Activated CD8-positive, alpha-beta memory T cell treated with anti-CD3 and anti-CD28 coated beads for 1 hour (primary cell): ENCODE measurements at places on chromosomes 1 and 21.

GRCh38 chr1:234479310-234479559 is 256 bp upstream of the TARBP1 start:
- no peak for DNase-seq

GRCh38 chr1:215599418-215600074 is 32.4 kb downstream of the KCTD3 start:
- DNase-seq: no peak

DNA sequence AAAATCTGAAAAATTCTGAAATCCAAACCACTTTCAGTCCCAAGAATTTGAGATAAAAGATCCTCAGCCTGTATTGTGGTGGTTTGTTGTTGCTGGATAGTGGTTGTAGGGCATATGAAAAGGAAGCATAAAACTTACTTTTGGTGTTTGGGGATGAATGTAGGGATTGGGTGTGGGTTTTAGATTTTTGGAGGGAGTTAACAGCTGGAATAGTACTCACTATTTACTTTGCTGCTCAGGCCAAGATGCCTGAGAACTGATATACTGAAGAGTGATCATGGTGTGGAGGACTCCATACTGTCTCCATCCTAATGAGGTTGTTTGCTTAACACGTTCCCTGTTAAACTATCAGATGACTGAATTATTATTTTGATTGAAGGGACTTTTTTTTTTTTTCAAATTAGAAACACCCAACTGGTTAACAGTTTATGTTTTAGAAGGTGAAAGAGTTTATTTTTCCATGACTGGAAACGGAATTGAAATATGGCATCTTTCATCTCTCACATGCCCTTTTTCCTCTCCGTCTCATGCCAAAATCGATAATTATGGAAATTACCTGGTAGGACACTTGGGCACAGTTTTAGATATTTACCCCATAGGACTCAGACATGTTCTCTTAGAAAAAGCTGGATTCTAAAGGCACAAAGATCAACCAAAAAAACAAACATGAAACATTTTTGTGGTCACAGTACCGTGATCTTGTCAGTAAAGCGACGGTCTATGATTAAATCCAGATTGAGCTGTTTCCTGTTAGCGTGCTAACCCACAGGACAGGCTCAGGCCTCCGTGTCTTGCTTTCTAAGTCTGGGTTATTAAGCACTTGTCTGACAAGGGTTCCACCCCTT is 37.3 kb downstream of the RGL1 start:
- no peak for DNase-seq

DNA sequence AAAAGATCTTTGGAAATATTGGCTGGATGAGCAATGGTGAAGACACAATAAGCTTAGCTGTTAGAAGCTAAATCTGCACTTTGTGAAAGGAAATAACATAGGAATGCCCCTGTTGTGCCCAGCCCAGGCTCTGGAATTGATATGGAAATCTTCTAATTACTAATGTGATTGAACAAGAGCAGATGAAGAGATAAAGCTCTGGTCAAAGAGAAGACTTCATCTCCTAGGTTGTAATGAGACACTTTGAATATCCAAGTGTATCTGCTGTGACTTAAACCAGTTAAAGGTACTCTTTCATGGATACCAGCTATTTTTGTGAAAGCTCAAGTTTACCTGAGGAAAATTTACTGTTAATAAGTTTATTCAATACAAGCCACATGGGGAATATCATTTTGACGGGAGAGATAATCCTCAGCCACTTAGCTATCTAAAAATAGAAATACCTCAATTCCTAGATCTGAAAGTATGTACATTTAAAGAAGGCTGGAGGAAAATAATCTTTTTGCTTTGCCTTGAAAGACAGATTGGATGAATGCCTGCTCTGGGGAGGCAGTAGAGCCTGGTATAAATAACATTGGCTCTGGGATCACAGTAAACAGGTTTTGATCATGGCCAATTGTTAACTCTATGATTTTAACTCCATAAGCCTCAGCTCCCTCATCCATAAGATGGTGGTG is 494.0 kb upstream of the B3GALT2 start:
- no peak for DNase-seq

- DNase-seq: no peak
Measured at GRCh38 chr1:208868554-208868953, 624.4 kb upstream of the PLXNA2 start.

DNA sequence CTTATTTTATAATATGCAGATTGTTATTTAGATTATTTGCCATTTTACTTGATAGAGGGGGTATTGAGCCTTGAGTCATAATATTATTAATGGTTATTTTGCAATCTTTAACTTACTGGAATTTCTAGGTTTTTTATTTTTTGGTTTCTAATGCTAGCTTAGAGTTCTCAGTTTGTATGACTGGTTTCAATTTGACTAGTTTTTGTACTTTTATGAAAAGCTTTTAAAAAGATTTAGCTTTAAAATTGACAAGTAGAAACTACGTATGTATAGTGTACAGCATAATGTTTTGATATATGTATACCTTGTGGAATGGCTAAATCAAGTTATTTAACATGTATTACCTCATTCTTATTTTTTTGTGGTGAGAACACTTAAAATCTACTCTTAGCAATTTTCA is 41.5 kb downstream of the CEP350 start:
- DNase-seq: no peak
